Osteoblast (primary cell): ENCODE measurements at places on chromosomes 2 and 18. TPM values are rescaled to one million over a fixed set of nuclear protein-coding genes. Genes with fewer than 3 reads are reported as not detected.

DNA sequence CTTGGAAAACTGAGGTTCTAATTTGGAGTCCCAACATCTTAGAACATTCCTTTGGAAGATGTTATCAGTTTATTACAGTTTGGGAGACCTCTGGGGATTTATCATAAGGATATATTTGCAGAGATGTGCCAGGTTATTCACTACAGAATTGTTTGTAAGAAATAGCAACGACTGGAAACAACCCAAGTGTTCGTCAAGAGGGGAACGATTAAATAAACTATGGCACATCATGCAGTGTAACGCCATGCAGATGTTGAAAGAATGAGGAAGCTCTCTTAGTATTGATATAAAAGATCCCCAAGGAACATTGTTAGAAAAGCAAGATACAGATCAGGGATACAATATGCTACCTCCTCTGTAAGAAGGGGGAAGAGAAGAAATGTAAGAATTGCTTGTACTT, 210.6 kb downstream of the TMEM247 start:
- DNase-seq, result peak; percentile 39
- H3K4me1 ChIP-seq, result peaks cover 17% of the 10 kb centered on the region
- no peak overlapping the region for H3K4me3 ChIP-seq
- H3K27me3 ChIP-seq, result no peaks in the 10 kb centered on the region
- H3K36me3 ChIP-seq, result no peaks in the 10 kb centered on the region

DNA sequence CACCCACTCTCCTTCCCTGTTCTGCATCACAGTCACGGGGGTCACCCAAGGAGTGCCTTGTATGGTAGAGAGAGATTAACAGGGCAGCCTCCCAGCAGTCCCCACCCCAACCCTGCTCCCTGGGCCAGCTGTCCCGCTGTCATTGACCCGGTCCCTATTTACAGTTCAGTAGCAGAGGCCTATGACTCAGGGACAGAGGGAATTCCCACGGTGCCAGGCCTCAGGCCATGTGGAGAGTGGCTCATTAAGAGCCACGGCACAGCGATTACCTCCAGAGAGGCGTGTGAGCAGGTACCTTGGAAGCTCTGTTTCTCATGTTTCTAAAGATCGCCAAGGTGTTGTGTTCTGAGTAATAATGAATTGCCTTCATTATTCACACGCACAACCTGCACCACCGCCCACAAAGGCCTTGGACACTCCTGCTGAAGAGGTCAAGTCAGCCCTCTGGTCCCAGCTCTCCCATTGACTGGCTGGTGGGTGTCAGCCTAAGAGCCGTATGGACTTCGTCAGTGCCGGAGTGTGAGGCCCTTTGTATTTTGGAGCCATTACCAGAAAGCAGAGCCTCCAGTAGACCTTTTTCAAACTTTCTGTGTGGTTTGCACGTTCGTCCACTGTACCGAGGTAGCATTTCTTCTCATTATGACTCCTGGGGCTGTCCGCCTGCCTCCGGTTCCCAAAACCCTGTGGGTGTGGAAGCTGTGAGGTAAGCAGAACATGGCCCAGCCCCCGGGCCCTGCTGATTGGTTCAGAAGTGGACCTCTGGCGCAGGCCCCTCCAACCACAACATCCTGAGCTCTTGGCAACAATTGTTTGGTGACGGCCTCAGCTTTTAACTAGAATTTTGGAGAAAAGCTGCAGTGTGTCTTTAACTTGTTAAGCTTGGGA, 47.0 kb downstream of the SERTAD2 start:
- DNase-seq, result peak; percentile 88
- no peaks in the 10 kb centered on the region for H3K36me3 ChIP-seq
- H3K4me3 ChIP-seq, result no peak overlapping the region
- H3K4me1 ChIP-seq, result peaks cover 25% of the 10 kb centered on the region
- H3K27me3 ChIP-seq, result no peaks in the 10 kb centered on the region
- no peak overlapping the region for H3K27ac ChIP-seq

DNA sequence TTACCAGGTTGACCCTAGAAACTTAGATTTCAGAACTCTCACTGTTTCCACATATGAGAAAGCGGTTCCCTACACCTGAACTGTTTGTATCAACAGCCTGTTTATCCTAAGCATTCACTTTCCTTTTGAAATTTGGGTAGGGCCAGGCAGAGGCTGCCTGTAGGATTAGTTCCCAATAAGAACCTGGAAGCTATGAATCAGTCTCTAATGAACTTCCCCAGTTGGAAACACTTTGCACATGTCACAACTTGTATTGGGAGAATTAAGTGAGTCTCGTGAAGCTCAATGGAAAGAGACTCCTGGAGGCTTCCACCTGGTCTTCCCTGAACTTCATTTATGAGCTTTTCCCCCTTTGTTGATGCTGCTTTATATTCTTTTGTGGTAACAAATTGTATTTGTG, 486.6 kb upstream of the HS6ST1 start:
- no peaks in the 10 kb centered on the region for H3K27me3 ChIP-seq
- H3K4me1 ChIP-seq, result no peaks in the 10 kb centered on the region
- H3K4me3 ChIP-seq, result no peak overlapping the region
- H3K27ac ChIP-seq, result no peak overlapping the region
- DNase-seq, result no peak

The TUBB8B gene
- not detected in 2 replicates for total RNA-seq

The SOX11 gene
- 0.59 and 0.72 TPM in 2 replicates for total RNA-seq
